ENCODE measurements at places on chromosomes 7 and 10.

GRCh38 chr7:151387161-151388006 lies 22.5 kb downstream of the WDR86 start:
- DNase-seq: no peak

GRCh38 chr7:132656846-132657776 lies 80.8 kb upstream of the PLXNA4 start:
- DNase-seq: no peak

DNA sequence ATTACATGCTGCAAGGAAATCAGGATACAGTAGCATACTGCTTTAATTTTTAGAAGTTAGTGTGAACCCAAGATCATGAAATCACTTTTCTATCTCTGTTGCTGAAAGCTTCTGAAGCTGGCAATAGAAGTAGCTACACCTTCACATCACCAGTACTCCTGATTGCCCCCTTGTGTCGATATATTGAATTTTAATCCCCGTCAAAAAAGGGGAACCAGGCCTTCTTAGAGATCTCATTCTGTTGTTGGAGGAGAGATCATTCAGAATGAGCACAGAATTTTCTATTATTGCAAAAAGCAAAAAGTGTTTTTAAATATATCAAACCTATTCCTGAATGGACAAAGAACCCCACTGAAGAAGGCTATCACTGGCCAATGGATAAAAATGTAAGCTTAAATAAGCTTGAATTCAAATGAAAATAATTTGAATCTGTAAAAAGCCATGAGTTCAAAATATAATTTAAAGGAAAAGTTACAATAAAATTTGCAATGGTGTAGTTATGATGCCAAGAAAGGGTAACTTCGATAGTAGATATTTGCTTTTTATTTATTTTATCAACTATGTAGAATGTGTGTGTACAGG lies 39.7 kb upstream of the TEX47 start:
- DNase-seq: no peak

- DNase-seq: no peak
Measured at GRCh38 chr10:113023017-113023416, 73.0 kb downstream of the TCF7L2 start.

GRCh38 chr7:83452256-83452655 lies 196.7 kb downstream of the SEMA3E start:
- DNase-seq: no peak

GRCh38 chr10:120012131-120012400 lies 119.5 kb downstream of the SEC23IP start:
- no peak for DNase-seq

DNA sequence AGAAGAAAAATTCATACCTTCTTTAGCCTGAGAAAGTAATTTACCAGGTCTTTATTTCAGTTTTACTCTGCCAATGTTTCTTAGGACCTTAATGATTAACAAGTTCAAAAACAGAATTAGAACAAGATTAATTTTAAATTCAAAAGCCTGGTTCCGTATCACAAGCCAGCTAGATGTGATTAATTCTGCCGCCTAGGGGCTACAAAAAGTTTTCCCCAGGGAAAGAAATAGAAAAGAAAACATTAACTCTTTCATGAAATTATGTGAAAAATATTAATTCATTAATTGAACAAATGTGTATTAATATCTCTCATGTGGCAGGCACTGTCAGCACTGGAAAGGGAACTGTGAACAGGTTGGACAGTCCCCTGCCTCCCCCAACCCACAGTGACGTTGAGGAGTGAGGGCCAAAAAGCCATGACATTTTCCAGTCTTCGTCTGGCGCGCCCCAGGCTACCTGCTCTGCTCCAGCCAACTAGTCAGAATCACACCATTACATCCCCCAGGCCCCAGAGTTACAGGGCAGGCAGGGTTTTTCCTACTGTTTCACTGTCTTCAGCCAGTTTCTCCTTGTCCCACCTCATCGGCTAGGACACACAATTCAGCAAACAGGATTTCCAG lies 20.1 kb downstream of the TMEM176A start:
- no peak for DNase-seq

GRCh38 chr10:79582096-79582495 lies 21.9 kb upstream of the SFTPA2 start:
- DNase-seq: no peak

DNA sequence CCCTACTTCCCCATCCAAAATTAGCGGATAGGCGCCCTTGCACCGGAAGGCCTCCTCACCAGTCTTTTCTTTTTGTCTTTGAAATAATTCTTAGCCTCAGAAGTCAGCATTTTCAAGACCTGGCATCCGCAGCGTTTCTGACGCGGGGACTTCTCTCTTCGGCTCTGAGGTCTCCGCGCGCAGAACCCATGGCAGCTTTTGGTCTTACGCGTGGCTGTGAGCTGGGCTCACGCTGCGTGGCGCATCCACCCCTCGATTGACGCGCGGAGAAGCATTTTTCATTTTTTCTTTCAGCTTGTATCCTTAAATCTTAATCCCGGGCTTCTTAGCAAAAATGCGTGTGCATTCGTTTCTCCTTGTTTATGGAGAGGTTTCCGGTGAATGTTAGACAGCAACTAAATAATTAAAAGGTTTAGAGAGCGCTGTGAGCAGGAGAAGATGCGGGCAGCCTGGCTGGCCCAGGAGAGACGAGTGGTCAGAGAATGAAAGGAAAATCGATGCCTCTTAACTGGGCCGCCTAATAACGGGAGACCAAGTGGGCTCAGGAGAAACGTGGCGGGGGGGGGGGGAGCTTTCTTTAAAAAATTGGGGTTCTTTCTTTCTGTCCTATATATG lies 2.0 kb upstream of the GATA3 start:
- no peak for DNase-seq

DNA sequence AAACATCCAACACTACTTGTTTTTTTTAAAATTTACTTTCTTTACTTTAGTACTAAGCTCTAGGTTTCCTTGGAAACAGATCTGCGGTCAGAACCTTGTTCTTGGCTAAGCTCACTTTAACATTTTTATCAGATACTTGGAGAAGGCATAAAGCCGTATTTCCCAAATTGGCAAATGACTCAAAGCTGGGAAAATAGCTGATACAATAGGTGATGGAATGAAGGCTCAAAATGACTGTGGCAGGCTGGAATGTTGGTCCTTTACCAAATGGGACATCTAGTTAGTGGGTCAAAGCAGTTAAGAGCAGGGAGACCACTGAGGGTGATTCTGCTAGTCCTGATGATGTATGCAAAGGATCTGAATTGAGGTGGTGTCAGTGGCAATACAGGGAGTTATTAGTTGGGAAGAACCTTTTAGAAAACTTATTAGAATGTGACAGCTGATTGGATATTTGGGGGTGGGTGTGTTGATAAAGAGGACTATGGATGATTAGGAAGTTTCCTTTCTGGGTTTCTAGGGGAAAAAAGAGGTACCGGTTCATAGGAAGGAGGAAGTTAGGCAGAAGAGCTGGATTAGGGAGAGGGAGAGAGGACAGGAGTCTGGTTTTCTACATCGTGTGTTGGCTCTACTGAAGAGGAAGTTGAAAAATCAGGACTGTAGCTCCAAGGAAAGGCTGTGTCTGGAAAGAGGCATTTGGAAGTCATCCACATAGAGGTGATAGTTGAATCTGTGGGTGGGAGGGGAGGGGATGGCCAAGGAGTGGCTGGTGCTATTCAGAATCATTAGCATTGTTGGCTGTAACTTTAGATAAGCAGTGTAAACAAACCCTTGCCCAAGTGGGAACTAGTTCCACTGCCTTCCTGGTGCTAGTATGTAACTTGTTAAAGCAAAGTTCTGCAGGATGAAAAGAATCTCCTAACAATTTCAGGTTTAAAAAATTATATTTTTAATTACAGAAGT lies 13.1 kb downstream of the PLCE1 start:
- DNase-seq: no peak

GRCh38 chr10:73862011-73862410 lies 12.3 kb downstream of the CAMK2G start:
- DNase-seq: no peak

DNA sequence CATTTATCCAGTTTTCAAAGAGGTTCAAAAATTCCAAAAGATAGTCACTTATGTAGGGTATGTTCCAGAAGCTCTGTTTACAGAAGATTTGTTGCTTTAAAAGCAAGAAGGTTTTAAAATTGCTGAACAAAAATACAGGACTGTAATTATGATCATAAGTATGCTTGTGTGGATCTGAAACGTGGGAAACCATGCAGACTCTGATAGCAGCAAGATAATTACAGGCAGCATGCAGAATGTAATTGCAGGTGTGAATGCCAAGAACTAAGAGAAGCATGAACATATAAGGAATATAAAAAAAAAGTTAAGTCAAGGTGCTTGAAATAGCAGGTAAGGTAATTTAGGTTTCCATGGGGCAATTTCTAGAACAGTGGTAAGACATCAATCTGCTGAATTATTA lies 405.7 kb downstream of the ARL4A start:
- DNase-seq: no peak

DNA sequence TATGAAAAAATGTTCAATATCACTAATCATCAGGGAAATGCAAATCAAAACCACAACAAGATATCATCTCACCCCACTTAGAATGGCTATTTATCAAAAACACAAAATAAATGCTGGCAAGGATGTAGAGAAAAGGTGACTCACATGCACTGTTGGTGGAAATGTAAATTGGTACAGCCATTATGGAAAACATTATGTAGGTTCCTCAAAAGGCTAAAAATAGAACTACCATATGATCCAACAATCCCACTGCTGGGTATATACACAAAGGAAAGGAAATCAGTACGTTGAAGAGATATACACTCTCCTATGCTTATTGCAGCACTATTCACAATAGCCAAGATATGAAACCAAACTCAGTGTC lies 50.2 kb downstream of the CDK1 start:
- DNase-seq: no peak

- DNase-seq: no peak
Measured at GRCh38 chr10:73218431-73219191, 28.4 kb downstream of the DNAJC9 start.

- no peak for DNase-seq
Measured at GRCh38 chr7:79529214-79529880, 75.9 kb upstream of the MAGI2 start.

- no peak for DNase-seq
Measured at GRCh38 chr10:124116771-124117510, 23.5 kb upstream of the CHST15 start.

- peak; percentile 31 for DNase-seq
Measured at GRCh38 chr7:128425850-128426249, 16.1 kb upstream of the IMPDH1 start.

- no peak for DNase-seq
Measured at GRCh38 chr7:136045992-136046391, 68.8 kb upstream of the MTPN start.

- no peak for DNase-seq
Measured at GRCh38 chr7:131653418-131654248, 97.2 kb upstream of the PODXL start.

DNA sequence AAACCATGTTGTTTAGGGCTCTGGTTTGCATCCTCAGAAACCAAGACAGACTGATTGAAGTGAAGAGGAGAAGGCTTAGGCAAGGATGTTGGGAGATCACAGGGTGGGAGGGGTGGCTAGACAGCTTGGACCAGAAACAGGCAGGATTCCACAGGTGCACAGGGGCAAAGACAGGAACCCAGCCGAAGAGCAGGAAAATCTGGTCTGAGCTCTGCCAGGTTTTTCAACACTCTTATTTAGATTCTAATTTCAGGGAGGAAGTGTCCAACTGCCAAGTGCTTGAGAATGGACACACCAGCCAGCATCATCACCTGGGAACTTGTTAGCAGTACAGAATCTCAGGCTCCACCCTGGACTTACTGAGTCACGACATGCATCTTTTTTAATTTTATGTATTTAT lies 93.8 kb downstream of the MARCHF5 start:
- DNase-seq: no peak

DNA sequence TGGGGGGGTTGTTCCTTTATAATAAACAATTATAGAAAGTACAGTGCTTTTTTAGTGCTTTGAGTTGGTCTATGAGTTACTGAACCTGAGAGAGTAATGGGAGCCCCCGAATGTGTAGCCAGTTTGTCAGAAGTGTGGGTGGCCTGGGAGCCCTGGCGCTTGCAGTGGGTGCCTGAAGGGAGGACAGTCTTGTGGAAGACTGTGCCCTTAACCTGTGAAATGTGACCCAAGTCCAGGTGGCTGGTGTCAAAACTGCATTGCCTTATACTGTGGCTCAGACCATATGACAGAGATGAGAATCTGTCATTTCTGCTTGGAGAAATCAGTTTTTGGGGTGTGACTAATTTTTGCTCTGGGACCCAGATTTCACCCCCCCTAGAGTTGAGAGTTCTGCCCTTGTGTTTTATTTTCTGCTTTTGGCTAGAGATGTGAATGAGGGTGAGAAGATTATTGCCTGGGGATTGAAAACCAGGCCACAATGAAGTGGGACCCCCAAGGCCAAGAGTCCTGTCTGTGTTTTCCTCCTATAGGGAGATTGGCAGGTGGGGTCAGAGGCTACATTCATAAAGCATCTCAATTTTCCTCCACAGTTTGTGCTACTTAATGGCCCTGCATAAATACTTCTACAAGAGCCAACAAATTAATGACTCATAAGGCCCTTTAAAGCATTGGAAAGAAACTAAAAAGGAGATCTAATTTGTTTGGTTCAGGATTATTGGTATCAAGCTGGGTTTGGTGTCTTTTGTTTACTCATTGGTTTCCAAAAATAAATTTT lies 24.1 kb upstream of the CARD11 start:
- no peak for DNase-seq

DNA sequence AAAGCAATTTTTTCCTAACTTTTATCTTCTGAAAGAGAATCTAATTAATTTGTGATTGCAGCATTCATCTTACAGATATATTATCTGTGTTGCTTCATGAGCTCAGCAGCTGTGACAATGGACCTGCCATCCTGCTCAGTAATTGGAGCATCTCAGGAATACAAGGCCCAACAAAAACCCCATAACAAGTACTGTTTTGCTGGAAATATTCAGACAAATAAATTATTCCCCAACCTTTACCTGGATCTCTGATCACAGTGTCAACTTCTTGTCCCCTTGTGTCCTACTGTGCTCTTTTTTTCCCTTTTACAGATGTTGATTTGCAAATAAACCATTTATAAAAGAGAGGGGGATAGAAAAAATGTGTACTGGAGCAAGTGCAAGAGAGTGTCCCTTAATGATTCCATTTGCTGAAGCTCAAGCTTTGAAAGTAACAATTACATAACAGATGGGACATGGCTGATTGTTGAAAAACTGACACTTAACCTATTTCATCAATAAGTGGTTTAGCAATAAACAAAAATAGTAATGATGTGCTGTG lies 1063.4 kb upstream of the GHITM start:
- DNase-seq: no peak

DNA sequence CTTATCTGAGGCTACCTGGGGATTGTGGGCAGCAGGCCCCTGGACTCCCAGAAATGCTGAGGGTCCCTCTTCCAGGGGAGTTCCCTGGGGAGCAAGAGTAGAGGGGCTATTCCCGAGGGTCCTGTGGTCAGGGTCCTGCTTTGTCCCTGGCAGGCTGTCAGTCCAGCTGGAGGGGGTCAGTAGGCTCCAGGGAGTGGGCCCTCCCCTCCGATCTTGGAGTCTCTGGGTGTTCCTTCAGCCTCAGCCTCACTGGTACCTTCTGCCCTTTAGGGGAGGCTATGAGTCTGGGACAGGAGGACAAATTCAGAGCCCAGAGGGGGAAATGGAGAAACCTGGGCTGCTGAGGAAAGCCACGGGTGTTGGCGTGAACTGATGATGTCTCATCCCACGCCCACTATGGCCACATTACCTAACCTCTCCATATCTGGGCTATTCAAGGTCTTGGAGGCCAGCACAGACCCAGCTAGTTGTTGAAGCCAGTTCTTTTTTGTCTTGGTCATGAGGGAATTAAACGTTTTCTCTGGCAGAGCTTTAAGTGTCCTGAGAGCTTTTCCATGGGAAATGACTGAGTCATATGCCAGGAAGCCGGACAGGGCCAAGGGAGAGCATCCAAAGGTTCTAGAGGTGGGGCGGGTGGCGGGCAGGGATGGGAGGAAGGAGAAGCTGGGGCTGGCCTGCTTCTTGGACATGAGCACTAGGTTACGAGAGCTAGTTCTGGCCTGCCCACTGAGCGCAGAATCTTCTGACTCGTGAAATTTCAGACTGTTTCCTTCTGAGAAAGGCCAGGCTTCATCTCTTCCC lies 6.2 kb downstream of the CALHM2 start:
- DNase-seq: no peak

Measured in NCI-H2107 (cell line).